Kidney (tissue), 22 donors: ENCODE measurements at places on chromosomes 11 and 22. TPM values are rescaled to one million over a fixed set of nuclear protein-coding genes. Genes with fewer than 3 reads are reported as not detected.

BIK gene
- polyA plus RNA-seq: 4.8 TPM

PUS3 gene
- 9.9 TPM for polyA plus RNA-seq

GRM5 gene
- 0.06 TPM for polyA plus RNA-seq

FREY1 gene
- polyA plus RNA-seq: 0.99 TPM

DDTL gene
- 6.9 TPM for polyA plus RNA-seq

DLAT gene
- 27.5 TPM for polyA plus RNA-seq

GRIK4 gene
- polyA plus RNA-seq: not detected
